ENCODE measurements at places on chromosomes 4 and X. TPM values are rescaled to one million over a fixed set of nuclear protein-coding genes. Genes with fewer than 3 reads are reported as not detected.

DNA sequence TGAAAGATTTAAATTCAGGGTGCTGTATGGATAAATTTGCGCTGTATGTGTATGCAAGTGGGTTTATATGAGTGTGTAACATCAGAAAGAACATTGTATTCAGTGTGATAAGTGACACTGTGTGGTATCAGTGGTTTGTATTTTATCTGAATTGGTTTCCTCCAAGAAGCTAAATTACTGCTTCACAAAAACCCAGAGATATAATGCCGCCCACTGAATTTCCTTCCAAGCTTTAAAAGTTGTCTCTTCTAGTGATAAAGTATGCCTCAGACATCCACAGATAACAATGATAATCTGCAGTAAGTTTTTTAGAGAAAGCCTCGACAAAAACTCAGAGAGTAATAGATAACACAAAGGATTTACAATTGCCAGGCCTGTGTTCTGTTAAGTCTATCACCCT lies 710.6 kb upstream of the HS3ST1 start:
- H3K27me3 ChIP-seq = no peaks in the 10 kb centered on the region
- no peak for DNase-seq
- no peak overlapping the region for H3K27ac ChIP-seq
- no peaks in the 10 kb centered on the region for H3K36me3 ChIP-seq

The AFP gene
- total RNA-seq = not detected

GRCh38 chr4:69096810-69097209 lies 536 bp downstream of the UGT2B7 start:
- no peaks in the 10 kb centered on the region for H3K4me1 ChIP-seq
- H3K27ac ChIP-seq = no peak overlapping the region
- no peaks in the 10 kb centered on the region for H3K36me3 ChIP-seq
- DNase-seq = no peak

The TFE3 gene
- 112 TPM for total RNA-seq

The HEPH gene
- 30.0 TPM for total RNA-seq

GRCh38 chrX:149638860-149639259 lies 7.3 kb upstream of the TMEM185A start:
- no peak for DNase-seq
- no peak overlapping the region for H3K27ac ChIP-seq
- H3K4me3 ChIP-seq = no peak overlapping the region
- H3K4me1 ChIP-seq = no peaks in the 10 kb centered on the region

The NRK gene
- total RNA-seq = 0.60 TPM

DNA sequence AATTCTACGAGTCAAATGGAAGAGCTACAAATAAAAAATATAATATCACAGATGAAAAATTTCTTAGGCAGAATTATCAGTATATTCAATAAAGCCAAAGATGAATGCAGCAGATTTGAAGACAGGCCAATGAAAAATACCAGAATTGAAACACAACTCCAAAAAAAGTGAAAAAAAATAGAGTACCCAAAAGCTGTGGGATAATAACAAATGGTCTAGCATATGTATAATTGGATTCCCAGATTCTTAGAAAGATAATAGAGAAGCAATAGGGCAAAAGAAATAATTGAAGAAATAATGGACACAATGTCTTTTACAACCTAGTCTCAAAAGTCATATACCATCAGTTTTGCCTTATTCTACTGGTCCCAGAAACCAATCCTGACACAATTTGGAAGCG lies 4.4 kb downstream of the ANAPC10 start:
- no peaks in the 10 kb centered on the region for H3K27me3 ChIP-seq
- H3K4me3 ChIP-seq = no peak overlapping the region
- no peak for DNase-seq
- H3K27ac ChIP-seq = no peak overlapping the region
- H3K36me3 ChIP-seq = no peaks in the 10 kb centered on the region

DNA sequence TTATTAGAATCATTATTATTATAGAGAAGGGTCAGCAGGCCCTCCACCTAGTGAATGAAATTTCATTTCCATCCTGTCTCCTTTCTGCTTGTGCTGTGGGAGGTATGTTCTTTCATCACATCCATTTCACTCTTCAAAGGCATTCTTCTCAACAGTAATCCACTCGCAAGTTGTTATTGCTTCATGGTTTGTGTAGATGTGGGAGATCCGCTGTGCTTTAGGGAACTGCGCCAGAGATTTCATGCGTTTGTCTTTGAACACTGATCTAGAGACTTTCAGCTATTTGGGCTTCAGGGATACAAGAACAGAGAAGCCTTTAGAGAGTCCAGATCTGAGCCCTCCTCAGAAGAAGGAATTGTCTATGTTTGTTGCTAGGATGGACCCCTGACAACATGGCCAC lies 53.5 kb upstream of the PUDP start:
- no peak overlapping the region for H3K27ac ChIP-seq
- no peaks in the 10 kb centered on the region for H3K27me3 ChIP-seq
- H3K36me3 ChIP-seq = no peaks in the 10 kb centered on the region
- H3K4me3 ChIP-seq = no peak overlapping the region
- DNase-seq = no peak
- no peaks in the 10 kb centered on the region for H3K4me1 ChIP-seq

Data from tibial nerve (tissue), 4 donors.